ENCODE measurements at places on chromosomes 13 and 19.

GRCh38 chr19:2207991-2208860 is 27.9 kb downstream of the PLEKHJ1 start:
- no peak for DNase-seq

- no peak for DNase-seq
These were observed 235.8 kb upstream of the RFC3 start for GRCh38 chr13:33582121-33582520.

- no peak for DNase-seq
These were observed 23.7 kb downstream of the NAA16 start for GRCh38 chr13:41334810-41335209.

DNA sequence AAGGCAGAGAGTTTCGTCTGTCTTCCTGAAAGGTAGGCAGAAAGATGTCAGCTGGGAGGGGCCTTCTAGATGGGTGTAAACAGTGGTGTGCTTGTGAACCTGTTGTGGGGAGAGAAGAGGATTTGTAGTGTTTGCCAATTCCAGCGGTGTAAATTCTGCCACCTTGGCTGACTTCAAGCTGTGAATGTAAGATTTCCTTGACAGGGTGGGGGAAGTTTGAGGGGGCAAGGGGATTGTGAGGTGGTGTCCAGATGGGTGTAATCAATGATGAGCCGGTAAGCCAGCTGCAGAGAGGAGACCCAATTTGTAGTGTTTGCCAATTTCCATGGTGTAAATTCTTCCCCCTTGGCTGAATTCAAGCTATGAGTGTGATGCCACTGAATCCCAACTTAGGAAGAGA is 61.0 kb upstream of the ADGRE5 start:
- DNase-seq: no peak

DNA sequence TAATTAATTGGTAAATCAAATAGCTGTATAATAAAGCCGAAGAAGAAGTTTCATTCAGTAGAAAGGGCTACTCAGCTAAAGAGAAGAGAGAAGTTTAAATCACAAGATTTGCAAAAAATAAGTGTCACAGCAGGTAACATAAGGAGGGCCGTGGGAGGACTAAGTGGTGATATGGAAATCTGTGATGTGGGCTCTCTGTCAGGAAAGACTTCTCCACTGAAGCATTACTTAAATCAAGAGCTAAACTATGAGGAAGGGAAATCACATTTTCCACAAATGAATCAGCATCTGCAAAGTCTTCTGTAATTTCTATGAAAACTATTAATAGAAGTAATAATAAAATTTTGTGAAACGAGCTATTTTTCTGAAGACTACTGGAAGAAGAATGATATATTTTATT is 153.8 kb downstream of the PCDH9 start:
- DNase-seq: no peak

GRCh38 chr13:74070065-74070464 is 64.1 kb downstream of the KLF12 start:
- no peak for DNase-seq

DNA sequence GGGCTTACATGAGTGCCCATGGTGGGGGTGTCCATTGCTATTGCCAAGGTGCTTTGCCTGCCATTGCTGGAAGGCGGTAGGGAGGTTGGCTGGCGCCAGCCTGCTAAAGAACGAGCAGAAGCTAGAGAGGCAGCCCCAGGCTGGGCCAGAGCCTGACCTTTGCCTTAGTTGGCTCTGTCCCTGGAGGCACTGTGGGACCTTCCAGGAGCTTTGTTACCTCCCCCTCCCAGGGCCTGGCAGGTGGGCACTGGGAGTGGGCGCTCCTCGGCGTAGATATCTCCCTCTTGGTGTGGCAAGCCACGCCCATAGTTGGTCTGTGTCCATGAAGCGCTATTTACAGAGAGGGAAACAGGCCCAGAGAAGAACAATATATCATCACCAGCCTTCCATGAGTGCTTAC is 2.3 kb upstream of the SLC25A42 start:
- DNase-seq: no peak

GRCh38 chr19:48158210-48158790 is 11.8 kb downstream of the LIG1 start:
- DNase-seq: no peak

GRCh38 chr19:35079826-35080225 is 35.8 kb upstream of the FXYD3 start:
- DNase-seq: no peak

DNA sequence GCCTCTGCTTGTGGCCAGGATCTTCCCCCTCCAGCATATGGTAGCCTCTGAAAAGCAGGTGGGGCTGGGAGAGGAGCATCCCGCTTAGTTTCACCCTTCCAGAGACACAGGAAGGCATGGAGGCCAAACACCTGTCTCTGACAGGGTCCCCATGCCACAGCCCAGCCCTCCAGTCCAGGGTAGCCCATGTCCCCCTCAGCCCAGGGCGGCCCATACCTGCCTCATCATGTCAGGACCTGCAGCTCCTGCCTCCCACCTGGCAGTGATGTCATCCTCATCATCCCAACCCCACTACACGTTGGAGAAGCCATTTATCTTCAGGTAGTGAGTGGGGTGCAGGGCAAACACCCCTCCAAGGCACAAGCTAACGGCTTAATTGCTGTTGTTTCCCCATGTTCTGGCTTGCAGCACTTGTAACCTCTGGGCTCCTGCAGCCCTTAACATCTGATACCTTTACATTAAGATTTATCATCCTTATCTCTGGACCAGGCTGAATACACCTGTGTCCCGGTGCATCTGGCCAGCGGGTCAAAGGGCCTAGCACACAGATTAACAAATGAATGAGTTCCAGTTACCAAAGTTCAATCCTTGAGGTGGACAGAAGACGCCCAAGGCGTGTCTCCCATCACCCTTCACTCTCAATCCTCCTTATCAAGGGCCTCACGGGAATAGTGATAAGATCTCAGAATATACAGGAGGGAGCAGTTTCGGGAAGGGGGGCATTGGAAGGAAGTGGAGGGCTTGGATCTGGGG is 22.2 kb downstream of the ZNF175 start:
- no peak for DNase-seq

DNA sequence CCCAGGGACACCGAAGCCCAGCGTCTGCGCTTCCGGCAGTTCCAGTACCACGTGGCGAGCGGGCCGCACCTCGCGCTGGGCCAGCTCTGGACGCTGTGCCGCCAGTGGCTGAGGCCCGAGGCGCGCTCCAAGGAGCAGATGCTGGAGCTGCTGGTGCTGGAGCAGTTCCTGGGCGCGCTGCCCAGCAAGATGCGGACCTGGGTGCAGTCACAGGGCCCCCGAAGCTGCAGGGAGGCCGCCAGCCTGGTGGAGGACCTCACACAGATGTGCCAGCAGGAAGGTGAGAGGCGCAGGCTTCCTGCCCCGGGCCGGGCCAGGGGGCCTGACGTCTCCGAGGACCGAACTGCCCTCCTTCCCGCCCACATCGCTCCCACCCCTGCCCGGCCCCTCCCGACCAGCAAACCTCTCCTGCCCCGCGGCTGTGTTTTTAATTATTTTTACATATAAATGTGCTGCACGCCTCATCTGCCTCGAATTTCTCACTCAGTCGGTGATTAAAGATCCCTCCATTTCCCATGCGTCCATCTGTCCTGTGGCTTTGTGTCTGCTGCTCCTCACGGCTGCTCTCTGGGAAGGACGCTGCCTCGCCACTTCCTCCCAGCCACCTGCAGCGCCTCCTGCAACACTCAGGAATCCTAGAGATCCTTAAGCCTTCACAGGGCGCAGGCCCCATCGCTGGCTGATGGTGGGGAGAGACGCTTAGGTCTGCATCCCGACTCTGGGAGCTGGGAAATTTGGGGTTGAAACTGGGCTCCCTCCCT is 4.3 kb downstream of the ZSCAN1 start:
- no peak for DNase-seq

DNA sequence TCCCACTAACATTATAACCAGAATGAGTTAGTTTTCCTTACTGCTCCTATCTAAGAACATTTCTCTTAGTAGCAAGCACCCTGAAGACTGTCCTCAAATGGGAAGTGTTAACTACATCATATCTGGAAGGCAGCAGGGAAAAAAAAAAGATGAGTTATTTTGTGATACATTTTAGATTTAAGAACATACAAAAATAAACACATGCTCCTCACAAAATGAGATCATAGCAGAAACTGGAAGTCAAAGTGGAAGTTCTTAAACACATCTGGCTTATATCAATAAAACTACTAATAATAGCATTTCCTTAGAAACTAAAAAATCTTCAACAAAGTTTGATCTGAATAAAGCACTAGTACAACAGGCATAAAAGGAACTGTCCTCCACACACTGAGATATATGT is 70.4 kb downstream of the SLITRK6 start:
- DNase-seq: no peak

DNA sequence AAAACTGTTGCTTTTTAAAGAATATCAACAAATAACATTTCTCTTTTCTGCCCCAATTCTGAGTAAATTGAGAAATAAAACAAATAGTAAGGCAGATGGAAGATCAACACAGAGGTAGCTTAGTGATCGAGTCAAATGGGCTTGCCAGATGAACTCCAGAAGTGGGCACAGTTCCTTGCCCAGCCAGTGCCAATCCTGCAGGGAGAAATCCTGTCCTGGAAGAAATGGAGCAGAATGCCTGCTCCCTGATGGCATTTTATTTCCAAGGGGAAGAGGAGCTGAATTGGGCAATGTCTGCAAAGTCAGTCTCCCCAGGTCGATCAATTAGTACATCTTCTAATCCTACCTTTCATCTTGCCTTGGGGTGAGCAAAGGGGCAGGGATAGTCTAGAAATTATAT is 225.3 kb downstream of the NHLRC3 start:
- DNase-seq: no peak

DNA sequence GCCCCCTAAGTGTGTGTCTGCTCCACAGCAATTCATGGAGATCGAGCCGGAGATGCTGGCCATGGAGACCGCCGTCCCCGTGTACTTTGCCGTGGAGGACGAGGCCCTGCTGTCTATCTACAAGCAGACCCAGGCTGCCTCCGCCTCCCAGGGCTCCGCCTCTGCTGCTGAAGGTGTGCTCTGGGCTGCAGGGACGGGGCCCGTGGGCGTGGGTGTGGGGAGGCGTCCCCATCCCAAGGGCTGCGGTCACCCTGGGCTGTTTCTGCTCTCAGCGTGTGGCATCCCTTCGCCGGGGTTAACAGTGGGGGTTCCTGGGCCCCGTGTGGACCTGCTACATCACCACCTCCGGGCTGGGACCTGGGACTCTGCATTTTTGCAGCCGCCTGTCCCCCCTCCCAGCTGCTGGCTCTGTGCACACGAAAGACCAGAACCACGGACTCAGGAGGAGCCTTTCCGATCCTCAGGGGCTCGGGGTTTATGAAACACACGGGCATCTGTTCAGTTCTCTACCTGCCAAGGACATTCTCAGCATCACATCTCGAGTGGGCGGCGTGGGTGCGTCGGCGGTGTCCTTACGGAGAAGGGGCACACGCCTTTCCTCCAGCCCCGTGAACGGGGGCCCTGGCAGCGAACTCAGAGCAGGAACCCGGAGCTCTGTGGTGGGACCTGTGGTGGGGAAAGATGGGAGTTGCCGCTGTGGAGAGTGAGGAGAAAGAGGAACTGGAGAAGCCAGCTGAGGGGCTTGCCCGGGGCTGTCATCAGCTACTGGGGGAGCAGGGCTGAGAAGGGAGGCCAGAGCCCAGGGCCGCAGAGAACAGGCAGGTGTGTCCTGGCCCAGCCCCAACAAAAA is 7.8 kb downstream of the NCLN start:
- DNase-seq: no peak

DNA sequence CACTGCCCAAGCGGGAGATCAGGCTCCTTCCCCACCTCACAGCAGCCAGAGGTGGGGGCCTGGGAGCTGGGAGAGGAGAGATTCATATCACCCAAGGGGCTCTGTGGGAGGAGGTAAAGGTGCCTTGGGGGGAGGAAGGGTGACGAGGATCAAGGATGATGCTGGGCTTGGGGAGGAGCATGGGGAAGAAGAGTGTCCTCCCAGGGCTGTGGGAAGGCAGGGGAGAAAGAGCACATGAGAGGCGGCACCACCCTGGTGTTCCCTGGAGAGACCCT is 82.7 kb downstream of the ANKRD10 start:
- DNase-seq: no peak

- DNase-seq: no peak
These were observed 33.6 kb downstream of the ZNF701 start for GRCh38 chr19:52603558-52604207.

GRCh38 chr13:113297370-113298042 is 467 bp downstream of the LAMP1 start:
- DNase-seq: no peak

GRCh38 chr19:15213715-15214381 is 13.1 kb upstream of the NOTCH3 start:
- DNase-seq: no peak

DNA sequence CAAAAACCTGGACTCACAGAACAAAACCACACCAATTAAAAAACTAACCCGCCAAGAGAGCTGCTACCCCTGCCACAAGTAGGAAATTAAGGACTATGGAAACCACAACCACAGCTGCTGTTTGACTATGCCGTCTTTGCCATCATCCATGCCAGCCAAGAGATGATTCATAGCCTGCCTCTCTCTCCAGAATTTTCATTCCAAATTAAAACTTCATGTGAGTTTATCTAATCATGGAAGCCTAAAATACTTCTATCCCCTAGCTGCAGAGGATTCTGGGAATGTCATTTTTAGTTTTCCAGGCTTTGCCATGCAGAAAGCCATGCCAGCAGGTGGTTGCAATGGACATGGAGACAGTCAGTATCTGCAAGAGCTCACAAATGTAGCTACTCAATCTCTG is 27.6 kb upstream of the GTF2F2 start:
- DNase-seq: no peak

DNA sequence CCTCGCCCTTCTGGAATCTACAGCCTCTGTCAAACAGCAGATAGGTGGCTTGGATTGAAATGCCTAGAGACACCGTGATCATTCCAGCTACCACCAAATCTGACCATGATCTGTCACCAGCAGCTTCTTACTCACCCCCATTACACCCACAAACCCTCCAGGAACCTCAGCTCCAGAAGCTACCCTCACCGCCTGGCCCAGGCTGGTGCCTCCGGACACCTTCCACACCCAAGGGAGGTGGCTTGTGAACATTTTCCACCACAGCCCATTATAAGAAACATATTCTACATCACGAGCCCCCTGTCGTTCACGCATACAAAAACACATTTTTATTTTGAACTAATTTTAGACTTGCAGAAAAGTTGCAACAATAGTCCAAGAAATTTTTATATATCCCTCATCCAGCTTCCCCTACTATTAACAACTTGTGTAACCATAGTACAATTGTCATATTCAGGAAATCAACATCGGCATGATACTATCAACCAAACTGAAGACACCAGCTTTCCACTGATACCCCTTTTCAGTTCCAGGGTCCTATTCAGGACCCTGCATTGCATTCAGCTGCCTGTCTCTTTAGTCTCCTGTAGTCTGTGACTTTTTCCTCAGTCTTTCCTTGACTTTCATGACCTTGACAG is 15.4 kb upstream of the UBE2L5 start:
- DNase-seq: no peak
